ENCODE measurements at places on chromosomes 2 and 18. TPM values are rescaled to one million over a fixed set of nuclear protein-coding genes. Genes with fewer than 3 reads are reported as not detected.

DNA sequence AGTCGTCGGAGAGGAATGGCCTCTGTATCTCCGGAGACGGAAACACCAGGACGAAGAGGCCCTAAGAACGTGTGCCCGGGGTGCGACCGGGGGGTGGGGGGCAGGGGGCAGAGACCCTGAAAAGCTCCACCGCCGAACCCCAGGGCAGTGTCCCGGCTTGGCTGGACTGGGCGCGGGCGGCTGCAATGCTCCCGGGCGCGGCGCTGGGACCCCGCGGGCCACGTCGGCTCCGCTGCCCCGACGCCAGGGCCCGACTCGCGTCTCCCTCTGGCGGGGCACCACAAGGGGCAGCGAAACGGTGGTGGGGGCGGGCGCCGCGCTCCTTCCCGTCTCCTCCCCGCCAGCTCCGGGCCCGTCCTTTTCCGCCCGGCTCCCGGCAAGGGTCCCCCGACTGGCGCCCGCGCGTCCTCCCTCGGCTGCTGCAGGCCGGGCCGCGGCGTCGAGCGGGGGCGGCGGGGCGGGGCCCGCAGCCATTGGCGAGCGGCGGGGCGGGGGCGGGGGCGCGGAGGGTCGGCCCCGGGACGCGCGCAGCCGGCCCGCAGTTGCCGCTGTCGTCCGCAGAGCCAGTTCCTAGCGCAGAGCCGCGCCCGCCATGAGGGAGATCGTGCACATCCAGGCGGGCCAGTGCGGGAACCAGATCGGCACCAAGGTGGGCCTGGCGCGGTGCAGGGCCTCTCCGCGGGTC lies at the start of gene TUBB6:
TSS of gene TUBB6 (plus strand) at position 541 of the 685 bp plus-strand sequence. CDS start at position 593, 52 bp downstream.
- peak; percentile 90 for DNase-seq

GRCh38 chr2:59713577-59713976 lies 839.9 kb downstream of the BCL11A start:
- no peak for DNase-seq

DNA sequence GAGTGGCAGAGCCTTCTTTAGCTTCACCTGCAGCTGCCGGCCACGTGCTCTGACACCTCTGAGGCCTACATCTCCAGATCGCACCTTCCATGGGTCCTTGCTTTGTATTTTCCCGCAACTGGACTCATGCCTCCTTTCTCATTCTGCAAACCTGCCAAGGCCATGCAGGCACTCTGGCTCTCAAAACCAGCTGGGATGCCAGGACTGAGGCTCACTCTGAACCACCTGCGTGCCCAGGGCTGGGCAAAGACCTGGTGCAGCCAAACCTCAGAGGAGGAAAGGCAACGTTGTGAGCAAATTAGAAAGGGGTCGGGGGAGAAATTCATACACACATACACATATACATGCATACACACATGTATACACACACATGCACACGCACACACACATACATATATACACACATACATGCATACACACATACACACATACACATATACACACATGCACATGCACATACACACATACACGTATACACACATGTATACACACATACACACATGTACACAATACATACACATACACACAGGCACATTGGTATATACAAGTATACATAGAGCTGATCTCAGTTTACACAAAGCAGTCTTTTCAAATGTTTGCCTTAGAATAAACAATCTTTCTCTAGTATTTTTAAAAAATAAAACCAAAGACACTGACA lies 125.2 kb downstream of the RTP5 start:
- DNase-seq = no peak

DNA sequence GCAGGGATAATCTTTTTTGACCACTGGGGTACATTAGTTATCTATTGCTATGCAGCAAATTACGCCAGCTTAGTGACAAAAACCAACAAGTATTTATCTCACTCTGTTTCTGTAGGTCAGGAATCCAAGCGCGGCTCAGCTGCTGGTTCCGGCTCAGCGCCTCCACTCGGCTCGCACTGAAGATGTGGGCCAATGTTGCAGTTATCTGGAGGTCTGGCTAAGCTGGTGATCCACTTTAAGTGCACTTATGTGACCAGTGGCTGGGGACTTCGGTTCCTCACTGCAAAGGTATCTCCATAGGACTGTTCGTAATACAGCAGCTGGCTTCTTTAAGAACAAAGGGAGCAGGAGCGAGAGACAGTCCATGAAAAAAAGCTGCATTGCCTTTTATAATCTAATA lies 591.9 kb downstream of the TMEM182 start:
- no peak for DNase-seq

- DNase-seq = no peak
These were observed 271.3 kb downstream of the CYRIA start for GRCh38 chr2:16394072-16394985.

GRCh38 chr2:216770050-216770449 lies 74.7 kb upstream of the IGFBP5 start:
- no peak for DNase-seq

DNA sequence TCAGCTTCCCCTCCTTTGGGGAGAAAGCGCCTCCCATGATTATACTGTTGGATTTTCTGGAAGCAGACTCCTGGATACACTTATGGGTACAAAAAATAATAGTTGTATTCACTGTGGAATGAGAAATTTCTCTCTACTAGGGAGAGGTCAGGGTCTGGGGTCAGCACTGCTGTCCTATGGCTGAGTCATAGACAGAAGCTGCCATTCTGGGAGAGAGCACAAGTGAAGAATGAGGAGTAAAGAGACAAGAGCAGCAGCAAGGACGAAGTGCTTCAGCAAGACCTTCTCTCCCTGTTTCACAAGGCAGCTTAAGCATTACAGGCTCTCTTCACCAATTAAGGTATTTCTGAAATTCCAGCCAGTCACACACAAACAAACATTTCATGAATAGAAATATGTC lies 10.1 kb upstream of the UNC80 start:
- DNase-seq = no peak

DNA sequence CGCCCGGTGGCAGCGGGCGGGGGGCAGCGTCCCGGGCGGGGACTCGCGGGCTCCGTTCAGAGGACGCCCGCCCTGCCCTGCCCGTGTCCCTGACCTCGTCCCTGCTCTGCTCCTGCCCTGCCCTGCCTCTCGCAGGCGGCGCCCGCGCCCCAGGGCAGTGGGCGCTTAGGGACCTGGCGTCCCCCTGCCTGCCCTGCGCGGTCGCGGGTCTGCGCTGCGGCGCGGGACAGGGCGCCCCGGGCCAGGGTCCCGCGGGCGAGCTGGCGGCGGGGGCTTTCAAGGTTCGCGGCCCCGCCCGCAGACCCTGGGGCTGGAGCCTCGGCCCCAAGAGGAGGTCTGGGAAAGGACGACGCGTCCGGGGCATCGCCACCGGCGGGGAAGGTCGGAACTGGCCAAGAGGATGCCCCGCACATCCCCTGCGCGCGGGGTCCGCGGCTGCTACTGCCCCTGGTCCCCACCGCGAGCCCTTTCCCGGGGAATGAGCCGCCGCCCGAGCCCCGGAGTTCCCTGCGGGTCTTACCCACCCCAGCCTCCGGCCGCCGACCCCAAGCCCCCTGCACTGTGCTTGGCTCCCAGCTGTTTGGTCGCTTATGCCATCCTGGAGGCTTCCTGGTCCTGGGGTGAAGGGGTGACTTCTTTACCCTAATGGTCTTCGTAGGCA lies 679 bp downstream of the RNF144A start:
- DNase-seq = peak; percentile 29

The ZCCHC2 gene
- 5.4 TPM for polyA plus RNA-seq

The HRH4 gene
- not detected for polyA plus RNA-seq

The STPG4 gene
- not detected for polyA plus RNA-seq

The CTAGE1 gene
- polyA plus RNA-seq = 0.07 TPM

The LAPTM4A gene
- 224 TPM for polyA plus RNA-seq

Data from right cardiac atrium (tissue), 5 donors.